ENCODE measurements at places on chromosomes 4 and X. TPM values are rescaled to one million over a fixed set of nuclear protein-coding genes. Genes with fewer than 3 reads are reported as not detected.

Gene KIAA1210
- not detected for total RNA-seq

Gene CXCL10
- total RNA-seq = not detected

Gene ELOVL6
- total RNA-seq = 9.9 TPM

Gene SPANXA1
- not detected for total RNA-seq

Gene FAT1
- not detected for total RNA-seq
